Right renal pelvis (tissue), 4 donors: ENCODE measurements at places on chromosomes 3 and 15.

DNA sequence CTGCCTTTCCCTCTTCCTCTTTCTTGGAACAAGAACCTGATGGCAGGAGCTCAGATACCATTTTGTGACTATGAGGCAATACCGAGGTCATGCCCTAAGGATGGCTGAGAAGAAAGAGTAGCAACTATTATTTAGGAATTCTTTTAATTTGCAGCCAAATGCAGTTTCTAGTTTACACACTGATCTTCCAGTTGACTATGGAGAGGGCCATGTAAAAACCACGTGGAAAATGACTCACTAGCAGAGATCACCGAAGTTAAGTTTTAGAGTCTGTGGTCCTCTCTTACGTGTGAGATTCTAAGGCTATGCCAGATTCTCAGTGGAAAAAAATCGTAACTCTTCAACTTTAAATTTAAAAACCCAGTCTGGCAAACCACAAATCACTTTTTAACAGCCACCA is 7.8 kb downstream of the BNC1 start:
- DNase-seq, result no peak

DNA sequence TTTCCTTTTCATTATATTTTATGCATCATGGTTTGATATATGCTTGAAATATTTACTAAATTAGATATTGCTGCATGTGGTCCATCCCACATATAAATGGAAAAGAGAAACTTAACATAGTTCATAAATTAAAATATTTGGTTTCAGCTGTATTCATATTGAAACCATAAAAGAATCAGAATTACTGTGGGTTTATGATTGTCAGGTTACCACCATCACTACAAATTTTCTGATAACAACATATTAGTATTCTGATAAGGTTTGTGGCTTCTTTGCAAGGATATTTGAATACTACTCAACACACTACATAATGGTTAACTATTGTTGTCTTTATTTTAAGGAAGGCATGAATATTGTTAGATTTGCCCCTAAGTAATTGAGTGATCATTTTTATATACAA is 235.5 kb downstream of the UBE2E2 start:
- DNase-seq, result no peak

DNA sequence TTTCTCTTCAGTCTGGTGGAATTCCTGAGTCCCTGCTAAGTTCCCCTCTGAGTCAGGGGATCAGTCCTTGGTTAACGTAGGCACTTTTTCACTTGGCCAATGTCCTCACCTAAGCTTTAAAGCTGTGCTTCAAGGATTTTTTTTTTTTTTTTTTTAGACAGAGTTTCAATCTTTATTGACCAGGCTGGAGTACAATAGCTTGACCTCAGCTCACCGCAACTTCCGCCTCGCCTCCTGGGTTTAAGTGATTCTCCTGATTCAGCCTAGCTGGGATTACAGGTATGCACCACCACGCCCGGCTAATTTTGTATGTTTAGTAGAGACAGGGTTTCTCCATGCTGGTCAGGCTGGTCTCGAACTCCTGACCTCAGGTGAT is 220.3 kb downstream of the STT3B start:
- no peak for DNase-seq

GRCh38 chr3:30621576-30621975 is 15.2 kb downstream of the TGFBR2 start:
- no peak for DNase-seq

- DNase-seq, result no peak
These were observed 84.0 kb upstream of the PLAAT1 start for GRCh38 chr3:193157051-193157450.

GRCh38 chr15:91983729-91984340 is 130.3 kb downstream of the SLCO3A1 start:
- no peak for DNase-seq

GRCh38 chr3:40387001-40387894 is at the start of gene ENTPD3:
TSS of gene ENTPD3 (plus strand) at chr3:40387184. CDS start at chr3:40388058, 874 bp downstream.
- no peak for DNase-seq

DNA sequence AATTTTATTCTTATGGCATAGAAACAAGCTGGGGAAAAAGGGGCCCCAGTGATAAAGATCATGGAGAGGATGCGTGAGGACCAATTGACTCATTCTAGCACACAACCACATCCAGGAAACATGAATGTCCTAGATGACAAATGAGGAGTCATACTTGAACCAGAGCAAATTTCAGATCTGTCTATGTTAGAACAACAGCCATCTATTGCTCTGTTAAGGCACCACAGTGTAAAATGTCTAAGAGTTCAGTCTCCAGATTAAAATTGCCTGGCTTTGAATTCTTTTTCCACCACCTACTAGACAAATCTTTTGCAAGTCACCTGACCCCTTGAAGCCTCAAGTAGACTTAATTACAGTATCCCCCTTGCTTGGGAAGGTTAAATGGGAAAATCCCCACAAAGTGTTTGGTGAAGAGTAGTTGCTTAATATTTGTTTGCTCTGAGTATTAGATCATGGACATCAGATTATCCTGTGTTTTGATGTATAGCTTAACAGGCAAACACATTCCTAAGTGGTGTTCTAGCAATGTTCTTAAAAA is 258.7 kb upstream of the TGFBR2 start:
- no peak for DNase-seq

GRCh38 chr3:54836871-54837270 is 91.0 kb downstream of the LRTM1 start:
- no peak for DNase-seq

- no peak for DNase-seq
These were observed 189.4 kb downstream of the WNT5A start for GRCh38 chr3:55297706-55298105.

GRCh38 chr3:38585791-38586420 is 63.6 kb downstream of the SCN5A start:
- DNase-seq, result no peak

DNA sequence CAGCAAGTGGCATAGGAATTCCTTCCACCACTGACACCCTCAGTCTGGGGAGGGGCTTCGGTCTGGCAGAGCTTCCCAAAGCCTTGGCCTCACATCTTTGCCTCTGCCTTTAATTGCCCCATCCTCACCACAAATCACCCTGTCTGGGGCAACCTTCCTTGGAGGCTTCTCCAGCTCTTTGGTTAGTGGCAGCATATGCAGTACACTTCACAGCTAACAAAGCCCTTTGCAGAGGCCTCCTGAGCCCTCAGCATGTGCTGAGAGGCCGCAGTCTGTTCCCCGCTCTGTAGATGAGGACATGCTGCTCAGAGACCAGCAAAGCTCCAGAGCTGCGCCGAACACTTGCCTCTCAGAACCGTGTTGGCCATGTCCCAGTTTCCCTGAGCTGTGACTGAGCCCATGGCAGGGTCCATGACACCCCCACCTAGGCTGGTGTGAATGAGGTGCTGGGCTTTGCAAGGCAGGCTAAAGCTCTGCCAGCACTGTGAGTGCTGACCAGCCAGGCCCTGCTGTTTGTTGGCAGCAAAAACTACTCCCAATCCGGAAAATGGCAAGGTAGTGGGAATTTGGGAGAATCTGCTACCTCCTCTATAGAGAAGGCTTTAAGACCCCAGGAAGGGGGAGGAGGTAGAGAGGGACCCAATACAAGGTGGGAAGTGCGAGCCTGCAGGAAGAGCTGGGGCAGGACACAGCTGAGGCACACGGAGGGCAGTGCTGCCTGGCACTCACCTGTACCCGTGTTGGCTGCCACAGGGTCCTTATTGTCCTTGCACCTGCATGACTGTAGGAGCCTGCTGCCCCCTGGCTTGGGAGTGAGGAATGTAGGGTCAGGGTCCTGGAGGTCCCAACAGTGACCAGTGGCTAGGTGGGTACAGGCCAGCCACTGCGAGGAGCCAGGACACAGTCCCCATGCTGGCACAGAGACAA is 8.4 kb upstream of the KLF15 start:
- no peak for DNase-seq

DNA sequence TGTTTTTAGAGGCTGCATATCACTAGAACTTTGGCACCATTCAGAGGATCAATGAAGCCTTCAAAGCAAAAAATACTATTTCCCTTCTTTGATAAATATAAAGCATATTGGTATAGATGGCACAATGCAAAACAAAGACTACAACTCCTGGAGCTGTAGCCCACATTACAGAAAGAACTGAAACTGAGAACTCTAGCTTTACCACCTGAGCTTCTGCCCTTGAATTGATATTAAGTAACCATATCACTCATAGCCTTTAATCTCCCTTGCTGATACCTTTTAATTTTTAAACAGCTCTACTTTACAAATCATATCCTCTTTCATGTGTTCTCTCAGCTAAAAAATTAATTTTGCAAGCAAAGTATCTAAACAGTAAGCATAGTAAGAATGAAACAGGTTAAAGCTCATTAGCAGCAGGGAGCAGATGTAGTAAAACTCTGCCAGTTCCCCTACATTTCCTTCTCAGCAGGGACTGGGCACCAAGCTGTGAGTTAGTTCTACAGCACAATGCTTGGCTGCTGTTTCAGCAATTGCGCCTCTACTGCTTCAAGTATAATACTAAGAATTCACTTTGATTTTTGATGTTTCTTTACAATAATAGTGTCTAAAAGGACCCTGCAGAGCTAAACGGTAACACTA is 97.9 kb upstream of the NANOGP8 start:
- DNase-seq, result no peak

DNA sequence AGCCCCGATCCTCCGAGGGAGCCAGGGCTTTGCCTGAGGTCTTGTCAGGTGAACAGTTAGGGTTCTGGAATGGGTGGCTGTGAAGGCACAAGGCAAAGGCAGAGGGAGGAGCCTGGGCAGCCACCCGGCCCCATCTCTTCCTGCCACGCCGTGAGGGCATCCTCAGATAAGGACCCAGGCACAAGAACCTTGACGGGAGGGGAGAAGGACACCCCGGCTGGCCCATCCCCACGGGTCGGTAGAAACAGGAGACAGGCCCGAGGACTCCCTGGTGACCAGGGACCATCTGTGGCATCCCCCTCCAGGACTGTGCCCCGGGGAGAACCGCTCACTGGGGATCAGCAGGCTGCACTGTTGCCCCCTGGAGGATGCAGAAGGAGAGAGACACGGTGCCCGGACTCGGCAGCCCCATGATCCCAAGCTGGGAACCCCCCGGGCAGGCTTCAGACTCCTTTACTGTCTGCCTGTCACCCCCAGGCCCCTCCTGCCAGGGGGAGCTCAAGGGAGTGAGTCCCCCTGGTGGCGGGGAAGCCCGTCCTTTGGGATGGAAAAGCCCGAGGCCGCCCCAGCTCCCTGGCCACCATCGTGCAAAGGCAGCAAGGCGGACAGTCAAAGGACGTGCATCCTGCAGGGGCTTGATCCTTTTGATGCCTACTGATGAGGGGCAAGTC is 12.3 kb upstream of the PCSK6 start:
- DNase-seq, result no peak

GRCh38 chr3:151267066-151267465 is 11.3 kb downstream of the P2RY14 start:
- DNase-seq, result no peak
